ENCODE measurements at places on chromosomes 2 and 18.

GRCh38 chr2:223037445-223037800, 14.6 kb upstream of the KCNE4 start:
- no peaks in the 10 kb centered on the region for H3K4me1 ChIP-seq
- H3K27ac ChIP-seq = no peak overlapping the region
- H3K27me3 ChIP-seq = no peaks in the 10 kb centered on the region
- no peaks in the 10 kb centered on the region for H3K36me3 ChIP-seq

DNA sequence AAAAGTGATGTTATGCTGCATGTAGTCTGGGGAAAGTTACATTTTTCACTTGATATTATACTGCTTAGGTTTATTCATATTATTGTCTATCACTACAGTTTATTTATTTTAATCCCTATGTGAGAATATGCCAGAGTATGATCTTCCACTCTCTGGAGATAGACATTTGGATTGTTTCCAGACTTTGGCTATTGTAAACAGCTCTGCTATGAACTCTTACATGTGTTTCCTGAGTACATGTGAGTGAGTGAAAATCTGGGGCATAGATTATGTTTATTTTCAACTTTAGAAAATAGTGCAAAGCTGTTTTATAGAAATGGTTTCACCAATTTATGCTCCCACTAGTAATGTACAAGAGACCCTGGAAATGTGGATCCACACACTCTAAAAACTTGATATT, 49.0 kb upstream of the EPAS1 start:
- H3K36me3 ChIP-seq = no peaks in the 10 kb centered on the region
- DNase-seq = no peak
- H3K4me1 ChIP-seq = peaks cover 2% of the 10 kb centered on the region
- H3K4me3 ChIP-seq = no peak overlapping the region
- H3K27ac ChIP-seq = no peak overlapping the region

- peak overlapping the region; percentile 56 for H3K4me3 ChIP-seq
- peaks cover 5% of the 10 kb centered on the region for H3K27me3 ChIP-seq
- H3K27ac ChIP-seq = no peak overlapping the region
- DNase-seq = no peak
- no peaks in the 10 kb centered on the region for H3K36me3 ChIP-seq
- H3K4me1 ChIP-seq = peaks cover 3% of the 10 kb centered on the region
Measured at GRCh38 chr2:240817496-240818292, 2.3 kb downstream of the KIF1A start.

DNA sequence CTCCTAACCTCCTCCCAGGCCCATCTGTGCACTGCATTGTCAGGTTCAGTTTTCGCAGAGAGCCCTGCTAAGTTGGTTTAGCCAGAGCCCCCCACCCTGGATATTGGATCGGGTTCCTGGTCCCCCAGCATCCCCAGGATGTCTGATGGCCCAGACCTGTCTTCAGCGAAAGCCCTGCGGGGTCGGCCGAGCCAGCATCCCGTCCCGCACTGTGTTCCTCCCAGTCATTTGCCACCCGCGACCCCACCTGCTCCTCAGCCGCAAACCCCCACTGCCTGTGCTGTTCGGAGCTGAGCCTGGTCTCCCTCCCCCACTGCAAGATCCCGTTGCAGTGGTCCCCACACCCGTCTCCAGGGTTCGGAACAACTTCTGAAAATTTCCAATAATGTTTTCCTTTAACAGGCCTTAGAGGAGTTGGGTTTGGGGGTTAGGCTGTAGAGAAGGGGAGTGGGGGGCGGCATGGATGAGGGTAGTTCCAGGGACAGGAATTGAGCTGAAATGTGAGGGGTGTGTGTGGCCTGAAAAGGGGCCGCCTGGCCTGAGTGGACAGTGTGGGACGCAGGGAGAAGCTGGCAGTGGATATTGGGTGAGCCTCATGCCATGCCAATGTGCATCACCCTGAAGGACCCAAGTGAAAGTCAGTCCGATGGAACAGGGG, 1.6 kb upstream of the COPS9 start:
- H3K36me3 ChIP-seq = peaks cover 10% of the 10 kb centered on the region
- no peak overlapping the region for H3K27ac ChIP-seq
- H3K27me3 ChIP-seq = no peaks in the 10 kb centered on the region
- peaks cover 8% of the 10 kb centered on the region for H3K4me1 ChIP-seq

GRCh38 chr2:219724628-219725027, 97.2 kb downstream of the SLC4A3 start:
- no peaks in the 10 kb centered on the region for H3K27me3 ChIP-seq
- no peaks in the 10 kb centered on the region for H3K4me1 ChIP-seq

All from Panc1 (cell line).